ENCODE measurements at places on chromosomes 4 and X.

DNA sequence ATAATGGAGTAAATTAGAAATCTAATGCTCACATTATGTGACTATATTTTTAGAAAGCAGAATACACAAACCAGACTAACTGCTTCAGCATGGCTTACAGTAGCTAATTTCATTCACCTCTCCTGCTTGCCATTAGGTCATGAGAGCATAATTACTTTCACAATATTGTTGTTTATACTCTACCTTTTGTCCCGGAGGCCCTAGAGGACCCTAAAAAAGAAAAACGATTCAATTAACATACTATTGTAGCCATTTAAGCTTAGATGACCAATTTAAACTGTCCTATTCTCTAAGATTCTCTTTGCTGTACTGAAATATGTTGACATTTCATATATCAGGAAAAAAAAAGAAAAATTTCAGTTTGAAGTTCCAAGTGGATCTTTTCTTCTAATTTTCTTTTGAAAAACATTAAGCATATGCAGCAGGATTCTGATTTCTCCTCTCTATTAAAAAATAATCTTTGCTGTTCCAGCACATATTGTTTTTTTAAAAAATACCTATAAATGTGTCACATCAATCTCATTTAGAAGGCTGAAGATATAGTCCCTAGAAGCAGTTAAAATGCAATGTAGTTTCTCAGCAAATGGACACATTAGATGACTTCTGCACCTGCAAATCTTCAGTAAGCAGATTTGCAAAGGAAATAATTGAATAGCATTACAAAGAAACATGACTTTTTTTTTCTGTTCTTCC lies 157.7 kb upstream of the ETNPPL start:
- no peak for DNase-seq
- H3K27me3 ChIP-seq, result no peaks in the 10 kb centered on the region
- no peak overlapping the region for H3K4me3 ChIP-seq
- no peak overlapping the region for H3K27ac ChIP-seq
- no peaks in the 10 kb centered on the region for H3K4me1 ChIP-seq
- H3K36me3 ChIP-seq, result no peaks in the 10 kb centered on the region

DNA sequence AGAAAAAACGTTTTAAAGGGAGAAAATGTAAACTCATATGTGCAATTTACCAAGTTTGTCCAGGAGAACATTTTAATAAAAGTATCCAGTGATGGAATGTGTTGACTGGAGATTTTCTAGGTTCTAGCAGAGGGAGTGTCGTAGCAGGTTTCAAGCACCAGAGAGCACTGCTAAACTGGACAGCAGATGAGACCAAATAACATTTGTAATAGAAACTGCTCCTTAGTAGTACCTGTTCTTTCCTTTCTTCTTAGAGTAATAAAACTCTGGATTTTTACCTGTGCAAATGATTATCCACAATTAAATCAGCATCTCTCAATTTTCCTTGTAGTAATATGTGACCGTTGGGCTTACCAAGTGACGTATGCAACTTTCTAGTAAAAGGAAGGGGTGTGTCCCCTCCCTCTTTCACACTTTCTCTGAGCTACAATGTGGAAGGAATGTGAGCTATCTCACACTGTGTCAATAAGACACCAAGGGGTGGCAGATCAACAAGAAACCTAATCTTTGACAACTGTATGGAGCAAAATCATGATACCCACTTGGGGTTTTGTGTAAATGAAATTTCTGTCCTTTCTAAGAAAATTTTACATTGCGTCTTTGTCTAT lies 9.5 kb downstream of the HPGDS start:
- DNase-seq, result no peak
- no peaks in the 10 kb centered on the region for H3K36me3 ChIP-seq
- H3K4me1 ChIP-seq, result no peaks in the 10 kb centered on the region
- H3K27me3 ChIP-seq, result no peaks in the 10 kb centered on the region
- no peak overlapping the region for H3K4me3 ChIP-seq
- no peak overlapping the region for H3K27ac ChIP-seq

- H3K27ac ChIP-seq, result no peak overlapping the region
- H3K4me3 ChIP-seq, result no peak overlapping the region
- no peaks in the 10 kb centered on the region for H3K36me3 ChIP-seq
- H3K27me3 ChIP-seq, result no peaks in the 10 kb centered on the region
Measured at GRCh38 chr4:184250795-184251669, 33.4 kb upstream of the ENPP6 start.

GRCh38 chr4:97953171-97953941 lies 189.9 kb downstream of the STPG2 start:
- H3K4me3 ChIP-seq, result no peak overlapping the region
- H3K27me3 ChIP-seq, result no peaks in the 10 kb centered on the region
- DNase-seq, result no peak
- no peaks in the 10 kb centered on the region for H3K36me3 ChIP-seq
- H3K27ac ChIP-seq, result no peak overlapping the region

DNA sequence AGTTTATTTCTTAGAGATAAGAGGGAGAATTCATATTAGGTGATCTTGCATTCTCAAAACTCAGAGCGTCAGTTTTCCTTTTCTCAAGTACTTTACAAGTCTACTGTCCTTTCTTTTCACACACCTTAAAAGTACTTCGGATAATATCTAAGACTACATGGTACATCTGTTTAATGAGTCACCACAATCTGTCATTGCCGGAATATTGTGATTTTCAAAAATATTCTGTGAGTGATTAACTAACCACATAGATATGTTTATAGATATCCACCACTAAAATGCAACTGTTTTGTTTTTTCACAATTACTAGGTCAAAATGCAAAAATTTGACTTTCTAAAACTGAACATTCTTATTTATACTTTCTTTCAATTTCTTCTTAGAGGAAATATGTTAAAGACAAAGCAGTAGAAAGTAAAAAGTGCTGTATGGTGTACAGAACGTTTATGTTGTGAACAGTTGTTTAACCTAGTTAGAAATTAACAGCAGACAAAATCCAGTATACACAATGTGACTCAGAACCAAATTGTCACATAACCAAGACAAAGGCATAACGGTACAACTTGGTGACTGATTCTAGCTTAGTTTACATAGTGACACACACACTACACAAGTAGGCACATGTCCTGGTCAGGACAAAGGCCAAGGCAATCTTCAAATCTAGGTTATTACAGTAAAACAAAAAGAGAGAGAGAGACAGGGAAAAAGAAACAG lies 482.9 kb downstream of the NAF1 start:
- no peaks in the 10 kb centered on the region for H3K27me3 ChIP-seq
- H3K36me3 ChIP-seq, result no peaks in the 10 kb centered on the region
- DNase-seq, result no peak

GRCh38 chr4:122548452-122548851 lies 72.4 kb downstream of the IL21 start:
- H3K4me3 ChIP-seq, result no peak overlapping the region
- no peaks in the 10 kb centered on the region for H3K4me1 ChIP-seq
- H3K27me3 ChIP-seq, result no peaks in the 10 kb centered on the region
- no peak overlapping the region for H3K27ac ChIP-seq
- no peak for DNase-seq

- no peak overlapping the region for H3K4me3 ChIP-seq
- no peaks in the 10 kb centered on the region for H3K4me1 ChIP-seq
- H3K27ac ChIP-seq, result no peak overlapping the region
- no peaks in the 10 kb centered on the region for H3K36me3 ChIP-seq
- no peak for DNase-seq
Measured at GRCh38 chr4:155094201-155094820, 114.1 kb upstream of the NPY2R start.

GRCh38 chrX:119971184-119971583 lies 27.6 kb upstream of the NKAP start:
- H3K27me3 ChIP-seq, result no peaks in the 10 kb centered on the region
- DNase-seq, result no peak
- H3K4me3 ChIP-seq, result no peak overlapping the region

DNA sequence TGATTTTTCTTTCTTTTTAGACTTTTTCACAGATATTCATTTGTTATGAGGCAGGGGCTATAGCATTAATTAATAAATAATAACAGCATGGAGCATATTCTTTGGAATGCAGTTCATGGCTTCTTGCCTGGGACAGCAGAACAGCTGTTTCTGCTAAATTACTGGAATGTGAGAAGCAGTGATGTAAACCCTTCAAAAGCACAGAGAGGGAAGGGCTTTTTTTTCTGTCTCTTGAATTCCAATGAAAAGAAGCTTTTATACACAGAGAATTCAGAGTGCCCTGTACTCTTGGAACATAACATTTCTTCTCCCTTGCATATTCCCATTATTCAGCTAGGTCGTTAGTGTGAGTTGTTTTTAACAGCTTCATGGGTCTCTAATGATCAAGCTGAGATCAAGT lies 28.5 kb upstream of the ANK2 start:
- H3K27ac ChIP-seq, result no peak overlapping the region
- H3K27me3 ChIP-seq, result no peaks in the 10 kb centered on the region
- DNase-seq, result no peak
- no peaks in the 10 kb centered on the region for H3K4me1 ChIP-seq

GRCh38 chrX:44060221-44060620 lies 87.0 kb upstream of the NDP start:
- no peaks in the 10 kb centered on the region for H3K36me3 ChIP-seq
- H3K27ac ChIP-seq, result no peak overlapping the region
- no peak for DNase-seq
- H3K4me3 ChIP-seq, result no peak overlapping the region
- no peaks in the 10 kb centered on the region for H3K4me1 ChIP-seq

- no peak overlapping the region for H3K4me3 ChIP-seq
- no peaks in the 10 kb centered on the region for H3K36me3 ChIP-seq
- peaks cover 9% of the 10 kb centered on the region for H3K4me1 ChIP-seq
- no peak overlapping the region for H3K27ac ChIP-seq
Measured at GRCh38 chr4:139898293-139898692, 232.7 kb downstream of the MGST2 start.

GRCh38 chrX:23936180-23936579 lies 28.4 kb downstream of the CXorf58 start:
- no peak overlapping the region for H3K4me3 ChIP-seq
- no peaks in the 10 kb centered on the region for H3K4me1 ChIP-seq
- no peak overlapping the region for H3K27ac ChIP-seq
- no peak for DNase-seq
- H3K27me3 ChIP-seq, result no peaks in the 10 kb centered on the region
- no peaks in the 10 kb centered on the region for H3K36me3 ChIP-seq

GRCh38 chr4:67394879-67395278 lies 150.4 kb downstream of the CENPC start:
- H3K27ac ChIP-seq, result no peak overlapping the region
- H3K4me3 ChIP-seq, result no peak overlapping the region
- H3K4me1 ChIP-seq, result no peaks in the 10 kb centered on the region
- no peaks in the 10 kb centered on the region for H3K36me3 ChIP-seq

DNA sequence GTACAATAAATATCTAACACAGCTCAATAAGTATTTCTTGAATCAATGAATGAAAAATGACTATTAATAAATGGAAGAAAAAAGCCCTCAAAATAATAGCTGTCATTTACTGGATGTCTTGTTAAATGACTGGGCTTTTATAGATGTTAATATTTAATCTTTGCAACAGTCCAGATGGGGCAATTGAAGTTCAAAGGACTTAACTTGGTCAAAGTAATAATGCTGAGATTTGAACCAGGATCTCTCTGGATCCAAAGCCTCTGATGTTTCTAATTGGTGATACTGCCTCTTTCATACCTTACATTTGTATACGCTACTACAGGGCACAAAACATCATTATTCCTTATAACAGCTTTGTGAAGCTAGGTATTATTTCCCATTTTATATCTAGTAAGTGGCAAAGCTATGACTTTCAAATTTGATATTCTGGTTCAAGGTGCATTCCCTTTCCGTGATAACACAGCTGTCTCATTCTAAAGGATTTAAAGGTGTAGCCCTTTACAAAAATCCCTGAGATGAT lies 72.6 kb downstream of the DCK start:
- no peaks in the 10 kb centered on the region for H3K36me3 ChIP-seq
- H3K27ac ChIP-seq, result no peak overlapping the region
- H3K4me3 ChIP-seq, result no peak overlapping the region
- H3K27me3 ChIP-seq, result no peaks in the 10 kb centered on the region
- DNase-seq, result no peak

GRCh38 chr4:20192736-20193135 lies 59.0 kb upstream of the SLIT2 start:
- H3K4me1 ChIP-seq, result no peaks in the 10 kb centered on the region
- H3K27ac ChIP-seq, result no peak overlapping the region
- H3K36me3 ChIP-seq, result no peaks in the 10 kb centered on the region

DNA sequence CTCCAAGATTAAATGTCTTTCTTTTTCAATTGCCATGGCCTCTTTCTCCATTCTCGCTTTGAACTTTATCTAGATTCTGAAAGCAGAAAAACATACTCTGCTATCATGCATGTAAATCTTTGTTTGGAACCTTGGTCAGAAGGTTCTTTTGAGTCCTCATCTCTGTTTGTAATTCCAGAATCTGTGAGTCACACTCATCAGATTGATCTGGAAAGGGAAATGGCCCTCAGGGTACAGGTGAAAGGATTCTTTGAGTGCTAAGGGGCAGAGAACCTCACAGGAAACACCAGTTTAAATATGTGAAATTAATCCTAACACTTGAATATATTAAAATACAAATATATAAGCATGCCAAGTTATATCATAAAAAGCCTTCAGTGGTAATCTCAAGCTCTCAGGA lies 211.0 kb upstream of the ADGRL3 start:
- H3K27ac ChIP-seq, result no peak overlapping the region
- H3K27me3 ChIP-seq, result no peaks in the 10 kb centered on the region
- H3K36me3 ChIP-seq, result no peaks in the 10 kb centered on the region
- no peak overlapping the region for H3K4me3 ChIP-seq
- H3K4me1 ChIP-seq, result no peaks in the 10 kb centered on the region
- DNase-seq, result no peak

DNA sequence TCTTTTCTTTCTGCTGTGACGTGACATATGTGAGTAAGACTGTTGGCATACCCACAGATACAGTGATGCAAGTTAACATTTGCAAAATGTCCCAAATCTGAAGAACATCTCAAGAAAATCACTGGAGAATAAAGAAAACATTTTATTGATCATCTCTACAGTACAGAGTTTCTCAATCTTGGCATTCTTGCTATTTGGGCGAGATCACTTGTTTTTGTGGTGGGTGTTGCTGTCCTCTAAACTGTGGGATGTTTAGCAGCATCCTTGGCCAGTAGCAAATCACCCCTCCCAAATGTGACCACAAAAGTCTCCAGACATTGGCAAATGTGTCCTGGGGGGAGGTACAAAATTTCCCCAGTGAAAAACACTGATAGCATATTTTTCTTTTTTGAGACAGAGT lies 28.8 kb downstream of the AMELX start:
- H3K4me3 ChIP-seq, result no peak overlapping the region
- H3K4me1 ChIP-seq, result no peaks in the 10 kb centered on the region
- no peak overlapping the region for H3K27ac ChIP-seq
- H3K36me3 ChIP-seq, result no peaks in the 10 kb centered on the region

- no peaks in the 10 kb centered on the region for H3K36me3 ChIP-seq
- no peak overlapping the region for H3K4me3 ChIP-seq
Measured at GRCh38 chrX:12443534-12444098, 305.3 kb downstream of the FRMPD4 start.

DNA sequence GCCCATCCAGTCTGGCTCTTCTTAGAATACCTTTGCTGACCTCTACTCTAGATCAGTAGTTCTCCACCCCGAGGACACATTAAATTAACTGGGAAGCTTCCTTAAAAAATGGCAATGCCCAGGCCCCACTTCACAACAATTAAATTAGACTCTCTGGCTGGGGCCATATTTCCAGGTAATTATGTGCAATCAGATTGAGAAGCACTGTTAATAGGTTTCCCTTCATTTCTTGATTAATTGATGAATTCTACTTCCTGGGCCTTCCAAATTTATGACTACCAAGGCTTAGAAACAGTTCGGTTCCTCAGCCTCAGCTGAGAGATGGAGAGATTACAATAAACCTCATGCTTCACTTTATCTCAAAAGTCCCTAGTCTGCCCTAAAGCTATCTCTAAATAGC lies 71.7 kb upstream of the LIMCH1 start:
- H3K27me3 ChIP-seq, result no peaks in the 10 kb centered on the region
- no peak overlapping the region for H3K27ac ChIP-seq
- no peaks in the 10 kb centered on the region for H3K36me3 ChIP-seq

Measured in liver (tissue), 10 donors.